ENCODE measurements at places on chromosomes 2 and 18.
A peak's percentile ranks its signal among the peaks of the same experiment; 100 is the strongest.

DNA sequence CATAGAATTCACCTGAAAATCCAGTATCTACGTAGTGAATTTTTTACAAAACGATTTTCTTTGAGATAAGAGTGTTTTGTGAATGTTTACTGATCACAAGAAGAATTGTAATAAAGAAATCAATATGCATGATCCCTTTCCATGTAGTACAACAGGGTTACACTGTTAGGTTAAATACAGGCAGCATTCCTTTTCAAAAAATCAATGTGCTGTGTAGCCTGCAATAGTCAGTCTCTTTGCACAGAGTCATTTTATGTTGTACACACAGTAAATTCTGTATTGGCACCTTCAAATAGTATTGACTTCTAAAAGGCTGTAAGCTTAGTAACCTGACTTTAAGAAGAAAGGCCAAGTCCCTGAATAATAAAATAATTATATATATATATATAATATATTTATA, 63.3 kb downstream of the ZNF407 start:
- no peak for DNase-seq

GRCh38 chr18:29012883-29013465, 836.0 kb upstream of the CDH2 start:
- DNase-seq: no peak

DNA sequence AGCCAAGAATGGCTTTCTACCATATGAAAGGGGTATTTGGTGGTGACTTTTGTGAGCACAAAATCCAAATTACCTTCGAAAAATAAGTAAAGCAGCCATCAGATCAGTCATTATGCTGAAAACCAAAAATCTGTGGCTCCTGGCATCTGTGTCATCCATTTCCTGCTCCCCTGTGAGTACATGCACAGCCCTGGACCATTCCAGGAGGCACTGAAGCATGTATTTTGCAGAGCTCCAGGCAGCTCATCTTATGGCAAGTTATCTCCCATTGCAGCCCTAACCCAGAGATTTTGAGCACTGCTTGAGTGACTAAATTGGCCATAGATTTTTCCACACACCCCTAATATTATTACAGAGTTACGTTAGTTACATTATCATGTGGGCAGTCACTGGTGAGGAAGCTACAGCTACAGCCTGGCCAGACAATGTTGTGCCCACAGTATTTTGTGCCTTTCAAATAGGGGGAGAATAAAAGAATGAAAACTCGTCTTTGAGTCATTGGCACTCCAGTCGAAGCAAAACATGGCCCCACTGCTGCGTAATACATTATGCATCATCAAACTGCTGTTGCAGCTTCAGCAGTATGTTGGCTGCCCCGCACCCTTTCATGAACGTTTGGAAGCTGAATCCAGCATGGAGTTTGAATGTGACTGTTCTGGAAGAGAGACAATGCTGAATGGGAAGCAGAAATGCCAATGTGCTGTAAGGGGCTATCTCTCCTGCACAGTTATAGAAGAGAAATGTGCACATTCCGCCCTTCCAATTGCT, 702.2 kb downstream of the RNF144A start:
- DNase-seq: no peak

DNA sequence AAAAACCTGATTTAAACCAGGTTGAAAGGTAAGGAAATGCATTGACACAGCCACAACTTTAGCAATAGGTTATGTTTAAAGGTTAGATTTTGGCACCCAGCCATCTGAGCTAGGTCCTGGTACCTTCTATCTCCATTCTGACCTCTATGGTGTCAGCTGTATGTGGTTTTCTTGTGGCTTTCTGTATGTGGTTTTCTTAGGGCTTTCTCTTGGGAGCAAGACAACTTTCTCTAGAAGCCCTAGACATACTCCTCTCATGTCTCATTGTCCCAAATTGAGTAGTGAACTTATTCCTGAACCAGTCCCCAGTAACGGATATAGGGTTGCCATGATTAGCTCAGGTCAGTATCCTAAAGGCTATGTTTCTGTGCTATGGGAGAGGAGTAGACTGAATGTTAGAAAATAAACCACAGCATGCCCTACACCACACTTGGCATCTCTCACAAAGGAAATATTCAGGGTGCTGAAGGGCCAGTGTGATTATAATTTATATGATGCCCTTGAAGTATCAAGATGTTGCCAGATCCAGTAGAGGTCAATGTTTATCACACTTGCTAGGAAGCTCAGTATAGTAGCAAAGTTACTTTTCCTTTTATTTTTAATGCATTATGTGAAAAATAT, 176.1 kb downstream of the CAPN13 start:
- no peak for DNase-seq

DNA sequence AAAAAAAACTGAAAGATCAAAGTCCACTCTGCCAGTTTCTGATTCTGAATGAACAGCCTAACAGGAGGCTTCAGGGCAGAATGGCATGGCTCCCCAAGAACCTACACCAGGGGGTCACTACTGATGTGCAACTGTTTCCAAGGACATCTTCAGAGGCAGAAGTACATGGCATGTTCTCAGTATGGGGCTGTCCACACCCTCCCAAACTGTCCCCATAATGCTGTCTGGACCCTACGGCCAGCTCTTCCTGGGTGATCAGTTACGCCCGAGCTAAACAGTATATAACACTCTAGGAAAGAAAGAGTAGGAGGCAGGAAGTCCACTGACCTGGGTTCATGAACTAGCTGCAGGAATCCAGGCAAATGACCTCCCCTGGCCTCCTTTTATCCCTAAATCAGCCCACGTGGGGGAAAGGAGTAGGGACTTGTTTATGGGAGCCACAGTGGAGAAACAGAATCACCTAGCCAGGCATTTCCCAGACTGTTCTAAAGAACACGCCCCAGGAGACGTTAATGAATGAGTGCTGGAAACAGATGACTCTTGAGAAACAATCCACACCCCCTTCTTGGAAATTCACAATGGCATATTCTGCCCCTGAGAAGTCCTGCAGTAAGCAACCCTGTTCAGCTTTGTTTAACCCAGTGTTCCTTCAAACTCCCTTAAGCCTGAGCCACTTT, 2.5 kb downstream of the TMBIM1 start:
- DNase-seq: peak; percentile 34

DNA sequence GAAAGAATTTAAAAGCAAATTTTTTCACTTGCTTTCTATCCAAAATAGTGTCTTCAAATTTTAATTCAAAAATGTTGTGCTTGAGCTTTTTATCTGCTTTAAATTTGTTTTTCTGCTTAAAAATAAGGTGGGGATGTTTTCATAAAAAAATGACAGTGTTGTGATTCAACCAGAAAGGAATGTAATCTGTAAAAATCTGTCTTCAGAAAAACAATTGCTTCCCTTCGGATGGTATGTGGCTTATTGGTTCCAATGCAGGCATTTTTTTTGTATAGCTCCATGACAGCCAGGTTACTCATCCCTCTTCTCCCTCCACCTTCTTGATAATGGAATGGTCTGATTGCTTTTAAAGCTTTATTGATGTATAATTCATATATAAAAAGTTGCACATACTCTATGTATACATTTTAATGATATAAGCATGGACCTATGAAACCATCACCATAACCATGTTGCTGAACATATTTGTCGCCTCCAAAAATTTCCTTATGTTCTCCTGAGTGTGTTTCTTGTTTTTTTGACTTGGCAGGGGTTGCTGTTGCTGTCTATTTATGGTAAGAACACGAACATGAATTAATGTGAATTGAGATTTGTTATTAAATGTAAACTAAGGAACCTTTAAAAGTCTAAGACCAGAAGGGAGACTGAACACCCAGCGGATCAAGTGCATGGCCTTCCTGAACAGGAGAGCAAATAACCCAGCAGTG, 363.7 kb upstream of the SPHKAP start:
- no peak for DNase-seq

- no peak for DNase-seq
These were observed 44.6 kb downstream of the IRS1 start for GRCh38 chr2:226754821-226755604.

DNA sequence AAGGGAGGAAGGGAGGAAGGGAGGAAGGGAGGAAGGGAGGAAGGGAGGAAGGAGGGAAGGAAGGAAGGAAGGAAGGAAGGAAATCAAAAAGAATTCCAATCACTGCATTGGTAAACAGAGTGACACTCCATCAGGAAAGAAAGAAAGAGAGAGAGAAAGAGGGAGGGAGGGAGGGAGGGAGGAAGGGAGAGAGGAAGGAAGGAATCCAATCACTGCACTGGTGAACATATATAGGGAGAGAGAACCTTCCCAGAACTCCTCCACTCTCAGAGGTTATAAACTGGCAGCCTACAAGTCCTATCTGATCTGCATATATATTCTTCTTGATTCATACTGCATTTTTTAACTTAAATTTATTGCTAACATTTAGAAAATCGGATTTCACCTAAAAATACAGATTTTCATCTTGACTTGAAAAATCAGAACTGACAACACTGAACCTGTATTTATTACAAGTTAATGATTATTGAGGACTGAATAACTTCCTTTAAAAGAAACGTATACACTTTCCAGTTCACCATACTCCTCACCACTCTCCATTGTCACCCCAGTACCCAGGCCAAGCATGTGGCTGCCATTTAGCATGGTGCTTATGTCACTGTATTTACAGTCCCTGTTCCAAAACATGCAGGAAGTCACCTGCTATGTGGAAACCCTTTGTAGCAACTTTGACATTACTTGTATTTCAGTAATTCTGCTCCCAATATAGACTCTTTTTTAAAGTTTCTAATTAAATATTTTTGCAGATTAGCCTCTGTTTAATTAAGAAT, 83.5 kb downstream of the ANTXR1 start:
- DNase-seq: no peak

- DNase-seq: peak; percentile 34
These were observed 237.5 kb upstream of the SYT4 start for GRCh38 chr18:43514747-43515146.

DNA sequence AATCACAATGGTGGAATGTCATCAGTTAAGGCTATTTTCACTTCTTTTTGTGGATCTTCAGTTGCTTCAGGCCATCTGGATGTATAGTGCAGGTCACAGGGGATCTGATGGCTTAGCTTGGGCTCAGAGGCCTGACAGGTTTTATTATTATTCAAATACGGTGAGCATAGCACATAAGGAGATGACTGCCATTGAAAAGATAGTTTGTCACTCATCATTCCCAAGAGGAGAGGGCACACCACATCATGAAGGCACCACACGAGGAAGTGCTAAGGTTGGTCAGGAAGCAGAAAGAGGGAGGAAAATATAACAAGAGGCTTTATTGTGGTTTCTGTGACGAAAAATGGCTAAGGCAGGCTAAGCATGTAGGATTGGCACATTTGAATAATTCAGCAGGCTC, 131.4 kb downstream of the CD8B2 start:
- DNase-seq: no peak

GRCh38 chr2:11123856-11124759, 31.2 kb upstream of the SLC66A3 start:
- peak; percentile 90 for DNase-seq
